H54 (cell line): ENCODE measurements at places on chromosomes 16 and 17.

- DNase-seq: no peak
Measured at GRCh38 chr17:67629971-67630320, 87.8 kb upstream of the NOL11 start.

DNA sequence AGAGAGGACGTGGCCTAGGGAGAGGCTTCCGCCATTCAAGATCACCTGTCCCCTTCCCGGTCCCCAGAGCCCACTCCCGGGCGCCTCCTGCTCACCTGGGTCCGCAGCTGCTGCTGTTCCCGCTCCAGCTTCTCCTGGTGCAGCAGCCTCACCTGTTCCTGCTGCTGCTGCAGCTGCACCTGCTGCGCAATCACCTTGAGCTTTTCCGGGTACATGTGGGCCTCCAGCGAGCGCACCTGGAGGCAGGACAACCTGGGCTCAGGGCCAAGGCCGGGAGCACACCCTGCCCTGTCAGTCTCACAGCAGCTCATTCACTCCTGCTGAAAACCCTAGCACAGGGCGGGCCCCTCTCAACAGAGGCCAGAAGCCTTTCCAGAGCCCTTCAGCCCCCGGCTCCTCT is 12.5 kb downstream of the TFAP4 start:
- no peak for DNase-seq

DNA sequence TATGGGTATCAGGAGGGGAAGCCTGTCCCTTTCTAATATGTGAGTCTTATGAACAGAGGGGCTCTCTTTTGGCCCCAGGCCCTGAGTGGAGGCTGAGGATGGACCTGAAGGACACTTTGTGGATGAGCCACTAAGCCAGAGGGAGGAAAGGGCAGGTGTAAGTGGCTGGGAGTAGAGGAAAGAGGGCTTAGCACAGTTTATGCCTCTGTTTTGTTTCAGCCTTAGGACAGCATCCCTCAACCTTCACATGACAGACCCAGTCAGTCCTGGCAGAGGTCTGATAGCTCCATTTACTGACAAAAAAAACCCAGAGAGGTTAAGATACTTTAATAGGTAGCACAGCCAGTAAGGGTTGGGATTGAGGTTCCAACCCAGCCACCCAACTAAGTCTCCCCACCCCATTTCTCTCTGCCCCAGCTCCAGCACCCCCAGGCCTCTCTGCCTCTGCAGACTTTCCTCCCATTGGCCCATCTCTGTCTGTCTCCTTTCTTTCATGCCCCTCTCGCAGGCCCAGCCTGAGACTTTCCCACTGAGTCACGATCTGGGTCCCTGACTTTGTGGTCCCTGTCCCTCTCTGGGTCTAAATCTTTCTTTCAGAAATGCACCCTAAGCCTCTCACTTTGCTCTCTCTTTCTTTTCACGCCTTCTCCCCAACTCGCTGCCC is 4.7 kb upstream of the TBX21 start:
- DNase-seq: no peak

GRCh38 chr17:41529491-41529915 is 1.4 kb upstream of the KRT19 start:
- DNase-seq: no peak

DNA sequence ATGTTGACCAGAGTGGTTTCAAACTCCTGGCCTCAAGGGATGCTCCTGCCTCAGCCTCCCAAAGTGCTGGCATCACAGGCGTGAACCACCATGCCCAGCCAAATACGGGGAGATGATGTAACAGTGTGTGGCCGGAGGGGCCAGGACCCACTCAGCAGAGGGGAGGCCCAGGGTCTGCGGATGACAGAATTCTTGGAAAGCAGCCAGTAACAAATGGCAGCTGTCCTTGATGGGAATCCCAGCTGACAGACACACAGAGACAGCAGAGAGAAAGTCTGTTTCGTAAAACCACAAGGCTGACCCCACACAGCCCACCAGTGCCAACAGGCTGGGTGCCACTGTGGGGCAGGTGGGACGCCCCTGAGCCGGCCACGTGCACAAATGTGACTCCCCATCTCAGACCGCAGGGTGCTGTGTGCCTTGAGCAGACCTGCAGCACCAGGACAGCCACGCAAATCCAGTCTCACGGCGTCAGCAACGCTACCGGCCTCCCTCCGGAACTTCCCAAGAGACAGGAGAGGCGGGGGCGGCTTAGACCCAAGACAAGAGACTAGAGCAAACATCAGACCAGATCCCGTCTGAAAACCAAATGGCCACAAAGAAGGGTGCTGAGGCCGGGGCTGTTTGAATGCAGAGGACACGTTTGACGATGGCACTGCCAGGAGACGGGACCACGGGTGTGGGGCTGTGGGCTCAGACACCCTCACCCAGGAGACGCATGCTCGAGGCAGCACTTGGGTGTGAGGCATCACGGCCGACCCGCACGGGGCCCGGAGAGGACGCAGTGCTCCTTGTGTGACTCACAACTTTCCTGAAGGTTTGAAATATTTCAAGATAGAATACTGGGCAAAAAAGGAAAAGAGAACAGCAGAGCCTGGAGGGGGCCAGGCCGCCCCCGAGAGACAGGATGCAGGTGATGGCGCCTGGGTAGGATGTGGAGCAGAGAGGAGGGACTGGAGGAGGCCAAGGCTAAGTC is 24.6 kb downstream of the CTU2 start:
- DNase-seq: no peak

- no peak for DNase-seq
Measured at GRCh38 chr16:50706250-50706649, 12.8 kb downstream of the NOD2 start.

GRCh38 chr17:83198366-83199341 is 119.2 kb downstream of the METRNL start:
- no peak for DNase-seq

- DNase-seq: no peak
Measured at GRCh38 chr17:42518755-42519545, 17.1 kb upstream of the NAGLU start.

GRCh38 chr17:8072729-8073461 is 14.6 kb downstream of the ALOX12B start:
- no peak for DNase-seq

GRCh38 chr17:17724307-17725010 is 43.2 kb downstream of the RAI1 start:
- DNase-seq: no peak

DNA sequence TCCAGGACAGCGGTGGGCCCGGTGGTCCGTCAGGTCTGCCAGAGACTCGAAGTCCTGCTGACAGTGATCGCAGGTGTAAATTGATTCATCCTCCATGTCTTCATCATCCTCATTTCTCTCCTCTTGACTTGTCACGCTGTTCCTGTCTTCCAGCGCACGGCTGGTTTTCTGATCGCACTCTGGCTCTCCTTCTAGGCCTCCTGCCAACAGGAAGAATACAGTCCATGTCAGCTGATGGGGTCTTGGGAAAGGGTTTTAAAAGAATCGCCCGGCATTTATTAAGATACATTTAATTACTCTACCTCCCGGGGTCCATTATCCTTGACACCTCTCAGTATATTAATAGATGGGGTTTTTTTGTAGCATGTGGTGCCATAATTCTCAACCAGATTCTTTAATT is 125.1 kb downstream of the ZNF423 start:
- no peak for DNase-seq

- DNase-seq: peak; percentile 64
Measured at GRCh38 chr16:15434425-15435215, at the start of gene BMERB1. BMERB1 (plus strand) TSS chr16:15434588; CDS start chr16:15434654, 66 bp downstream.

GRCh38 chr16:52755396-52755795 is 208.5 kb upstream of the TOX3 start:
- DNase-seq: no peak

- DNase-seq: no peak
Measured at GRCh38 chr17:14352136-14352535, 51.3 kb downstream of the HS3ST3B1 start.

- no peak for DNase-seq
Measured at GRCh38 chr16:28108590-28109247, 45.2 kb upstream of the GSG1L start.

DNA sequence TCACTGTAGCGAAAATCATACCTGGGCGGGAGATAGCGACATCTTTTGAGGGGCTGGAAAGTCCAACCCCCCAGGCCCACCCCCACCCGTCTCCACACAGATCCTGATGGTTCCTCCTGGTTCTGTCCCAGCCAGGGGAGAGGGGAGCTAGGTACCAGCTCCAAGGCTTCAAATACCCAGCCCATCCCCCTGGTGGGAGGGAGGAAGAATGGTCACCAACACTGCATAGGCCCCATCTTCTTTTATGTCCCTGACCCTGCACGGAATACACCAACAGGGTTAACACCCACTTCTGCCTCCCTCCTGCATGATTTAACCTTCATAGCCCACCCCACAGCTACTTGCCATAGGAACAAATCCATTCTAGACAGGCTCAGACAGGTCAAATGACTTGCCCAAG is 9.3 kb downstream of the HAP1 start:
- DNase-seq: no peak

GRCh38 chr17:63573634-63574033 is 23.4 kb downstream of the DCAF7 start:
- no peak for DNase-seq

- DNase-seq: no peak
Measured at GRCh38 chr17:75325827-75326225, 36.6 kb upstream of the SLC25A19 start.

GRCh38 chr17:6571452-6571781 is 15.1 kb upstream of the PITPNM3 start:
- no peak for DNase-seq

GRCh38 chr17:61805399-61805798 is 57.9 kb downstream of the BRIP1 start:
- peak; percentile 12 for DNase-seq

DNA sequence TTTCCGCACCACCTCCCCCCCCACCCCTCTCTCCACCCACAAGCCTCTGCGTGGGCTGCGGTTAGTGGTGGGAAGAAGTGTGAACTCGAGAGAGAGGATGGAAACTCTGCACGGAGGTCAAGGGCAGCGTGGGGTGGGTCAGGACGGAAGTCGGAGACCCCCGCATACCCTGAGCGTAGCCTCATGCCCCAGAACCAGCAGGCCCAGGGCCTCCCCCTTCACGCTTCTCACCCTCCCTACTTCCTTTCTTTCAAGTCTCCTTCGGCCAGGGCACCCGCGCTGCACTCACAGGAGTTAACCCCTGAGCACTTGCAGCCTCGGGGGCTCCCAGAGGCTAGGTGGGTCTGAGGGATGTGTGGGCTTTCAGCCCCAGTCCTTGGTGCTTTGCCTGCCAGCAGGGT is 9.2 kb downstream of the TBKBP1 start:
- DNase-seq: no peak

DNA sequence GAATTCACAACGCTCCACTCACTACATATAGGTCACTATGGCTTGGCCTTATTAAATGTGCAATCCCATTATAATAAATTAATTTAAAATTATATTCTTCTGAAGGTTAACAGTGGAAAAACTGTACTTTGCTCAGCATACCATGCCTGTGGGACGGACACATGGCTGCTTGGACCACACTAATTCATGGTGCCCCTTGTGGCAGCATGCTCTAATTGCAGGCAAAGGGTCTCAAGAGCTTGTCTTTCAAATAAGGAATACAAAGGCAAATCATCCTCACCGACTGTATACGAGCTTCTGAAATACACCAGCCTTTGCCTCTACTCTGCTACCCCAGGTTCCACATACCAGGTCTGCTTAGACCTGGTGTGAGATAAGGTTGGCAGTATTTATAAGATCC is 11.7 kb downstream of the SMPD3 start:
- DNase-seq: no peak

DNA sequence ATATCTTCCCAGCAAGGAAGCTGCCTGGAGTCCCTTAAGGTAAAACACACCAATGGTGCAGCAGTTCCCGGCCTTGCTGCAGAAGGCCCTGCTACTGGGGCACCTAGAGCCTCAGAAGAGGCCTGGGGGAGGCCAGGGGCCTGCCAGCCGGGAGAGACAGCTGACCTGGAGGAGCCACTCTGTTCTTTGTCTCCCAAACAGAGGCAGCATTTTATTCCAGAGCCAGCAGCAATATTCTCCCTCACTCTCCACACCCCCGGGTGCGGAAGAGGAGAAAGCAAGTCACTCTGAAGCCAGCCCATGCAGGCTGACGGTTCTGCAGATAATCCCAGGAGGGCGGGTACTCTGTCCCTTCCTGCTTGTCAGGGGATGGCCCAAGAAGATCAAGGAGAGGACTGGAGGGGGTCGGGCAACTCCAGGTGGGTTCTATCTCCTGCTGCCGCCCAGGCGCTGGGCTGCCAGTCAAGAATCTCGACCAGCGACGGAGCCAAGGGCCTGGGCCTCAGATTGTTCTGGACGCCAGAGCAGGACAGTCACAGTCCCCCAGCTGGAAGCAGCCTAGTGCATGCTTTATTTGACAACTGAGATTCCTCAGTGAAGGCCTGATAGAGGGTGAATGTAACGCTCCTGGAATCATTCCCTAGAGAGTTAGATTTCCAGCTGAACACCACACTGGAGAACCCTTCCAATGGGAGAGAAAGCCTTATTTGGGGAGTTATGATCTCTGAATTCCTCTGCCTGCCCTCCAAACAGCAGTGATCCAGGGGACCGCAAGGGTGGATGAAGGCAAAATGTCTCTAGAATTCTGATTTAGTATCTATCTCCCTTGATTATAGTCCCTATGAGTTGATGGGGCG is 1.1 kb upstream of the KIFC3 start:
- no peak for DNase-seq

DNA sequence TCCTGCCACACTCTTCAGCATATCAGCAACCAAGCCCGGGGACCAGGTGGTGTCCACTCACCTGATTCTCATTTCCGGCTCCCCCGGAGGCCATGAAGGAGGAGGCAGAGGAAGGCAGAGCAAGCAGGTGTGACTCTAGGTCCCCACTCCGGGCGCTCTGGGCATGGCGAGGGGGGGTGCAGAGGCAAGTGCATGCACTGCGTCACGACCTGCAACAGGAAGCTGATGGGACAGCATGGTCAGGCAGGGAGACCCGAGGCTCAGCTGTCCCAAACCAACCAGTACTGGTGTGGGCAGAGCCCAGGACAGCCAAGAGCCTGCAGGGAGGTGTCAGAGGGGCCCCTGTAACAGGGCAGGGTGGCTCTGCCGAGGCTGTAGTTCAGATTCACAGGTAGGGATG is 2.1 kb upstream of the ENGASE start:
- DNase-seq: no peak

- no peak for DNase-seq
Measured at GRCh38 chr17:10197721-10198508, 491 bp downstream of the GAS7 start.
